ENCODE measurements at places on chromosomes 5 and 9. TPM values are rescaled to one million over a fixed set of nuclear protein-coding genes. Genes with fewer than 3 reads are reported as not detected.
A peak's percentile ranks its signal among the peaks of the same experiment; 100 is the strongest.

The TSSK1B gene
- total RNA-seq, result not detected

The KCTD16 gene
- total RNA-seq, result 0.18 TPM

- H3K27me3 ChIP-seq, result no peaks in the 10 kb centered on the region
- H3K4me3 ChIP-seq, result no peak overlapping the region
- DNase-seq, result no peak
- H3K36me3 ChIP-seq, result no peaks in the 10 kb centered on the region
These were observed 181.8 kb upstream of the ELL2 start for GRCh38 chr5:96143450-96143849.

DNA sequence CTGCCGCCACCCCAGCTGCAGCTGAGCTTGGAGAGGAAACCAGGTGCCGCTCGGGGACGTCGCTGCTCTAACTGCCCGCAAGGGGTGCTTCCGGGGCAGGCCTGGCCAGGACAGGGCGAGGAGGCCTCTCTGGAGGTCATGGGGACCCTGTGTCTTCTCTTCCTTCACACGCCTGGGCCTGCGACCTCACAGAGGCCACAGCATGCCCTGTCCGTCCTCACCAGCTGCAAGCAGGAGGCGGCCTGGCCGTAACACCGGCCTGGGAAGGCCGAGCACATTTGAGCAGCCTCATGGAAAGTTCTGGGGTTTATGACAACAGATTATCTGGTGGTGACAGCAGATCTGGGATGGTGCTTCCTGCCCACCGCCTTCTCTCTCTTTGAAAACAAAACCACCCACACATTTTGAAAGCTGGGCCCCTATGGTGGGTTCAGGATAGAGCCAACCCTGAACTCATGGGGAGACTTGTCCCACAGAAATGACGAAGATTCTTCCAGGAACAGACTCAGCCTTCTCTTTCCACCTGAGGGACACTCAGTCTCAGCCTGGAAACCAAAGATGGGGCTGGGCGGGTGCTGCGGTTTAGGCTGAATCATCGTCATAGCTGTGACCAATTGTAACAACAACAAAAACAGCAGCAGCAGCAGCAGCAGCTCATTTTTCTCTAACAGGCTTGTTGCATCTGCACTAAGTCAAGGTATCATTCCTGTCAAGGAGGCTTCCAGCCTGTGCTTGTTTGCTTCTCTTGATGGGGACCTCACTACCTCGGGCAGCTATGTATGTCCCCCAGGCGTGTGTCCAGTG, 99.6 kb upstream of the RAPGEF1 start:
- peak overlapping the region; percentile 72 for H3K27ac ChIP-seq

- DNase-seq, result no peak
- H3K36me3 ChIP-seq, result no peaks in the 10 kb centered on the region
- H3K27me3 ChIP-seq, result no peaks in the 10 kb centered on the region
These were observed 41.1 kb downstream of the ISOC1 start for GRCh38 chr5:129135633-129136032.

- no peak overlapping the region for H3K4me3 ChIP-seq
- DNase-seq, result no peak
- H3K4me1 ChIP-seq, result no peaks in the 10 kb centered on the region
- no peak overlapping the region for H3K27ac ChIP-seq
These were observed 21.0 kb upstream of the SMARCA2 start for GRCh38 chr9:1994180-1994579.

GRCh38 chr5:10502578-10502977, 60.9 kb downstream of the ROPN1L start:
- H3K4me3 ChIP-seq, result no peak overlapping the region
- no peaks in the 10 kb centered on the region for H3K36me3 ChIP-seq
- H3K27me3 ChIP-seq, result no peaks in the 10 kb centered on the region
- no peak for DNase-seq
- no peak overlapping the region for H3K27ac ChIP-seq
